ENCODE measurements at places on chromosomes 1 and 21.

DNA sequence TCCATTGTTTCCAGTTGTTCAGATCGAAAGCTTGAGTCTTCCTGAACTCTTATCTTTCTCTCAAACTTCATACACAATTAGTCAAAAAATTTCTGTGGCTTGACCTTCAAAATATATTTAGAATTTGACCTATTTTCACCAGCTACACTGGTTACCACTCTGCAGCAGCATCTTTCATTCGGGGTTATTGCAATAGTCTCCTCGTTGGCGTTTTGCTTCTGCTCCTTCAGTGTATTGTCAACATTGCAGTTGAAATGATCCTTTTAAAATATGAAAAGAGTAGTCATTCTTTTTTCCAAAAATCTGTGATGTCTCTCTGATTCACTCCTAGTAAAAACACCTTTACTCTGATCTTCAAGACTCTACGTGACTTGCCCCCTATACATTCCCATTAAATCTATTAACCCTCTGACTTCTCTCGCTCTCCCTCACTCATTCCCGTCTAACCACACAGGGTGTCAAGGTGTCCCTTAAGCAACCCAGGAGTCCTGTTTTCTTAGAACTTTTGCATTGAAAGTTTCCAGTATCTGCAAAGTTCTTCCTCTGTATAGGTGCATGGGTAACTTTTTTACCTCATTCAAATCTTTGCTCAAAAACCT, 480.2 kb upstream of the B3GALT2 start:
- no peak for DNase-seq

DNA sequence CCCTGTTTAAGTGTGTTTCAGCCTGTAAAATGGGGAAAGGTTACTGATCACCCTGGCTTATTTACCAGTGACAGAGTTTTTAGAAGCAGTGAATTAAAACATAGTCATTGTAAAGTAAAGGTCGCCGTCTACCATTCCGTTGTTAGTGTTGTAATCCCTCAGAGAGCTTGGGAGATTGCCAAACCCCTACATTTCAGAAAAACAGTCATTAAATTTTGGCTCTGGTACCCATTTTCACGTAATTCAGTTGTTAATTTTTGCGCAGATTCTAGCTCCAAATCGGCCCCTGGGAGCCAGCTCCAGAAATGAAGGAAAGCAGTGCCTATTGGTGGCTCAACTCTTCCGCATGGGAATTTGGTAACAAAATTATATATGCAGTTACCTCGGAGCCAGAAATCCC, 127.7 kb upstream of the AJAP1 start:
- DNase-seq, result no peak

DNA sequence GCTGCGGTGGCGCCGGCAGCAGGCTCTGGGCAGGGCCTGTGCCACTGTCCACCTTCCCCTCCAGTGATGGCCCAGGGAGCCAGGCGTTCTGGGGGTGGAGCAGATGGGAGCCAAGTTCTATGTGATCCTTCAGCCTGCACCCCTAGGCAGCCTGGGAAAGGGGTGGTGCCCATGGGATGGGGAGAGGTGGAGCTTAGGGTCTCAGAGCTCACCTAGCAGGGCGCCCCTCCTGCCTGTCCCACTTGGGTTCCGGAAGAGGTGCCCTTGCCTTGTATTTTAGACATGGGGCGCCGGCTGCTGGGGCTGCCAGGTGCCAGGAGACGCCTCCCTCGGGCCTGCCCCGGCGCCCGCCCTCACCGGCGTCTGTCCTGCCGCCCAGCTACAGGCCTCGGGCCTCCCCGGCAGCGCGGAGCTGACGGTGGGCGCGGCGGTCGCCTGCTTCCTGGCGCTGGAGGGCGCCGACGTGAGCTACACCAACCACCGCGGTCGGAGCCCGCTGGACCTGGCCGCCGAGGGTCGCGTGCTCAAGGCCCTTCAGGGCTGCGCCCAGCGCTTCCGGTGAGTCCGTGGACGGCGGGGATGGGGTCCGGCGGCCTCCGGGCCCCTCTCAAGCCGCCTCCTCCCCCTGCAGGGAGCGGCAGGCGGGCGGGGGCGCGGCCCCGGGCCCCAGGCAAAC, 3.1 kb upstream of the MMP23B start:
- DNase-seq, result no peak

DNA sequence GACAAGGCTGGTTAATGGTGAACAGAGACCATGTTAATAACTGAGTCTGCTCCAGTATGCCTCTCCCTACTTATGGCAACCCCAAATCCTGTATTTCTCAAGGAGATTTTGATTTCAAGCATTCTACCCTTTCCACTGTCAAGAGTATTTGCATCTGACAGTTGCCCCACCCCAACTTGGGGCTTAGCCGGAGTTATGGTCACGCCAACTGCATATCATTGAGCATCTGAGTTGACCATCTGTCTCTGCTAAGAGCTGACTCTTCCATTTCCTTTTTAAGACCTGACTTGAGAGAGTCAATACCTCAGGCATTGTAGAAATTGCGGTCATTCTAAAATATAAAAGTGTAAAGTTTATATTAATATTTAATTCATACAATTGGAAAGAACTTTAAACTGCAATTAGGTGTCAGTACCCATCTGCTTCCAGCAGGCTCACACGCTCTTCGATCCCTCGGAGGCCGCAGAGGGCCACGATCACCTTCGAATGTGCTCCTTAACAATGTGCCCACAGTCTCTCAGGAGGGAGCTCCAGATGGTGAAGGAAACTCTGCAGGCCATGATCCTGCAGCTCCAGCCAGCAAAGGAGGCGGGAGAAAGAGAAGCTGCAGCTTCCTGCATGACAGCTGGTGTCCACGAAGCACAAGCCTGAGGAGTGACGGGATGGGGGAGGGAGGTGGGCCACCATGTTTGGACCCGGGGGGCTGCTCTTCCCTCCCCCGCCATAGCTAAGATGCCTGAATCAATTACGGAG, 409.8 kb downstream of the DISC1 start:
- DNase-seq, result no peak

- DNase-seq, result no peak
Observed at GRCh38 chr21:34921151-34921550, 128.0 kb downstream of the RUNX1 start.
